ENCODE measurements at places on chromosomes 2 and 18. TPM values are rescaled to one million over a fixed set of nuclear protein-coding genes. Genes with fewer than 3 reads are reported as not detected.
A peak's percentile ranks its signal among the peaks of the same experiment; 100 is the strongest.

GRCh38 chr2:236302555-236302954 lies 38.3 kb upstream of the ASB18 start:
- H3K4me3 ChIP-seq = no peak overlapping the region
- H3K27ac ChIP-seq = no peak overlapping the region
- no peaks in the 10 kb centered on the region for H3K4me1 ChIP-seq

DNA sequence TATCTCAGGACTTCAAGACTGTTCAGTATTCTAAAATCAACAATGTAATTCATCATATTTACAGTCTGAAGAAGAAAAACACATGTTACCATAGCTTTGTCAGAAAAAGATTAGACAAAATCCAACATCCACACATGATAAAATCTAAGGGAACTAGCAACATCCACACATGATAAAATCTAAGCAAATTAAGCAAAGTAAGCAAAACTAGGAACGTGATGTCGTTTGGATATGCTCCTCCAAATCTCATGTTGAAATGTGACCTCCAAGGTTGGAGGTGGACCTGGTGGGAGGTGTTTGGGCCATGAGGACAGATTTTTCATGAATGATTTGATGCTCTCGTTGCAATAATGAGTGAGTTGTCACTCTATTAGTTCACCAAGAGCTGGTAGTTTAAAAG lies 717.3 kb upstream of the HS6ST1 start:
- no peaks in the 10 kb centered on the region for H3K27me3 ChIP-seq
- no peaks in the 10 kb centered on the region for H3K4me1 ChIP-seq
- H3K4me3 ChIP-seq = no peak overlapping the region
- no peak for DNase-seq
- no peaks in the 10 kb centered on the region for H3K36me3 ChIP-seq

DNA sequence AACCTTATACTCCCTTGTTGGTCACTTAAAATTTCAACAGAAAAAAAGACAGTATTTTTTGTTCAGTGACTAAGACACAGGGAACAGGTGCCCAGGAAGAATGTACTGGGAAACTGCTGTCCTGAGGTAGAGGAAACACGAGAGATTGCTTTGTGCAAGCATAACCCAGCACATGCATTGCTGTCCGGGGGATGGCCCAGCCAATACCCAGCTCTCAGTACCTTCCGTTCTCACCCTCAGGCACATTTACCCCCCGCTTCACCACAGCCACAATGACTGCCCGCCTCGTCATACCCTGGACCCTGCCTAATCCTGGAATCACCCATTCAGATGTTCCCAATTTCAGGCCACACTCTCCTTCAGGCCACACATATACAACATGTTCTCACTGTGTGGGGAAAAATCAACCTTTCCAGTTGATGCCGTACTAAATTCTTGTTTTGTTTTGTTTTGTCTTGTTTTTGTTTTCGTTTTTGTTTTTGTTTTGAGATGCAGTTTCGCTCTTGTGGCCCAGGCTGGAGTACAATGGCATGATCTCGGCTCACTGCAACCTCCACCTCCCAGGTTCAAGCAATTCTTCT lies 140.7 kb downstream of the ESCO1 start:
- H3K4me1 ChIP-seq = no peaks in the 10 kb centered on the region
- H3K4me3 ChIP-seq = no peak overlapping the region
- H3K27ac ChIP-seq = no peak overlapping the region
- no peak for DNase-seq

- peaks cover 6% of the 10 kb centered on the region for H3K4me1 ChIP-seq
- no peaks in the 10 kb centered on the region for H3K36me3 ChIP-seq
- H3K27ac ChIP-seq = peak overlapping the region; percentile 15
These were observed 73.8 kb downstream of the EIPR1 start for GRCh38 chr2:3303583-3304406.

GRCh38 chr2:67286981-67287759 lies 110.0 kb upstream of the ETAA1 start:
- H3K4me1 ChIP-seq = no peaks in the 10 kb centered on the region
- H3K27me3 ChIP-seq = no peaks in the 10 kb centered on the region
- H3K36me3 ChIP-seq = no peaks in the 10 kb centered on the region
- DNase-seq = no peak

- no peak overlapping the region for H3K4me3 ChIP-seq
- no peaks in the 10 kb centered on the region for H3K36me3 ChIP-seq
- DNase-seq = no peak
- no peaks in the 10 kb centered on the region for H3K27me3 ChIP-seq
- H3K27ac ChIP-seq = no peak overlapping the region
These were observed 396.3 kb downstream of the TRIB2 start for GRCh38 chr2:13113002-13113401.

The UGT1A3 gene
- not detected for total RNA-seq

DNA sequence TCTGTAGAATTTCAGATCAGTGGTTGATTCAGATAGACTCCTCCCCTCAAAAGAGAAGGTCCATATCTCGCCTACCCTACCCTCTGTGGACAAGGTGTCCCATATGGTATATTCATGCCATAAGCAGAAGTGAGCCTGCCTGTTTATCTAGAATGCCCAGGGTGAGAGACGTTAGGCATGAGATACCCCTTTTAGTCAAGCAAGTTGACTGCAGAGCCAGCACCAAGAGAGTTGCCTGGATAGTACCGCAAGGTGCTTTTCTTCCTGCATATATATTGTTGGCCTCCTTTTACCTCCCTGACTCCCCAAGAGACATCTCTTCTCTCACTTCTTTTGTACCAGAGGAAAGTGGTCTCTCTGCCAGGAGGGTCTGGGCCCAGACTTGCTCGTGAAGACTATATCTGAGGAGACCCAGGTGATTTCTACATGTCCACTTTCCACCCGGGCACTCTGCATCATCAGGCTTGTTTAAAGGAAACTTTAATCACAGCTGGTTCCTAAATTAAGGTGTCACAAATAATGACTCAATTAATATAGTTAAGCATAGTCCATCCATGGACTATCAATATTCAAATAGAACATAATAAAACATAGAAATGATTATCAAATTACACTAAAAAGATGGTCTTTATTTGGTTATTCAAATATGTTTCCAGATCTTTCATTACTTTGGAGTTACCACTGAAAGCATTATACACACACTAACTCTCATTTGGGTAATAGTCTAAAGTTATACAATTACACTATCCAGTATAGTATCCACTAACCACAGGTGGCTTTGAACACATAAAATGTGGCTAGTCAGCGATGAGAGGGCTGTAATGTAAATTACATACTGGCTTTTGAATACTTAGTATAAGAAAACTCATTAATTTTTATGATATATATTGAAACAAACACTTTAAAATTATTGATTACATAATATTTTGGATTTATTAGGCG lies 4.1 kb downstream of the ITGA4 start:
- H3K27ac ChIP-seq = no peak overlapping the region
- no peak for DNase-seq
- H3K36me3 ChIP-seq = no peaks in the 10 kb centered on the region
- H3K4me1 ChIP-seq = no peaks in the 10 kb centered on the region
- H3K4me3 ChIP-seq = no peak overlapping the region

The GPR35 gene
- 14.7 TPM for total RNA-seq

- peaks cover 24% of the 10 kb centered on the region for H3K4me1 ChIP-seq
- no peak for DNase-seq
- peak overlapping the region; percentile 33 for H3K27ac ChIP-seq
- H3K4me3 ChIP-seq = no peak overlapping the region
- H3K36me3 ChIP-seq = no peaks in the 10 kb centered on the region
These were observed 506.5 kb upstream of the TNP1 start for GRCh38 chr2:217366266-217366895.

- no peak overlapping the region for H3K4me3 ChIP-seq
- no peaks in the 10 kb centered on the region for H3K4me1 ChIP-seq
- no peaks in the 10 kb centered on the region for H3K27me3 ChIP-seq
- no peaks in the 10 kb centered on the region for H3K36me3 ChIP-seq
- H3K27ac ChIP-seq = no peak overlapping the region
These were observed 21.3 kb downstream of the MALT1 start for GRCh38 chr18:58692422-58693185.

GRCh38 chr2:77578354-77578753 lies 56.2 kb upstream of the LRRTM4 start:
- H3K27ac ChIP-seq = no peak overlapping the region
- no peaks in the 10 kb centered on the region for H3K36me3 ChIP-seq
- no peaks in the 10 kb centered on the region for H3K27me3 ChIP-seq
- no peak for DNase-seq

The ICA1L gene
- total RNA-seq = 8.2 TPM

DNA sequence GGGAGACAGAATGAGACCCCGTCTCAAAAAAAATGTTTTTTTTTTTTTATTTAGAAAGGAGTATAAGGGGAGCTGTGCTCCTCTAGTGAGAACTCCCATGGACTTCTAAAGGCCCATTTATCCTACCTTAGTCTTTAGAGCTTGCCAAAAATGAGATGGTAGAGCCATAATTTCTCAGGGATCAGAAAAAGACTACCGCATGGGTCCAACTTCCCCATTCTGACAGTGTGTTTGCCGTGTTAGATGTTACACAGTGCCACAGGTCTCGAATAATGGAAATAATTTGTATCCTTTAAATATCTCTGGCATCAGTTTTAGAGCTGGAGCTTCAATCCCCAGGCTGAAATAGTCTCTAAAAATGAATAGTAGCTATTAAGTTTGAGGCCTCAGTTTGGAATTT lies 6.0 kb upstream of the SLC39A10 start:
- no peaks in the 10 kb centered on the region for H3K27me3 ChIP-seq
- no peak overlapping the region for H3K27ac ChIP-seq
- no peak overlapping the region for H3K4me3 ChIP-seq
- H3K36me3 ChIP-seq = no peaks in the 10 kb centered on the region

DNA sequence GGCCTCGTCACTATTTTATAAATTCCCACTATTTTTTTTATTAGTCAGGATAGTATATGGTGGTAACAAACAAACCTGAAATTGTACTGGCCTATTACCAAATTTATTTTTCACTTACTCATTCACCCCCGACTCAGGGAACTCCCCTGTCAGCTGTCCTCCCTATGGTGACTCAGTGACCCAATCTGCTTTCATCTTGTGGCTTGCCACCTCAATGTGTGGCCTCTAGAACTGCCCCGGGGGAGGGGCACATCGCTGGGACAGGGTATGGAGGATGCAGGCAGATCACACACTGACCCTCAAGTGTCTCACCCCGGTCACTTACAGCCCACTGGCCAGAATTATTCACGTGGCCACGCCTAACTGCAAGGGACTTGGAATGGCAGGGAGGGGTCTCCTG lies 71.6 kb downstream of the ACTR2 start:
- no peaks in the 10 kb centered on the region for H3K36me3 ChIP-seq
- H3K27ac ChIP-seq = no peak overlapping the region
- DNase-seq = no peak
- H3K4me1 ChIP-seq = peaks cover 25% of the 10 kb centered on the region
- no peak overlapping the region for H3K4me3 ChIP-seq

DNA sequence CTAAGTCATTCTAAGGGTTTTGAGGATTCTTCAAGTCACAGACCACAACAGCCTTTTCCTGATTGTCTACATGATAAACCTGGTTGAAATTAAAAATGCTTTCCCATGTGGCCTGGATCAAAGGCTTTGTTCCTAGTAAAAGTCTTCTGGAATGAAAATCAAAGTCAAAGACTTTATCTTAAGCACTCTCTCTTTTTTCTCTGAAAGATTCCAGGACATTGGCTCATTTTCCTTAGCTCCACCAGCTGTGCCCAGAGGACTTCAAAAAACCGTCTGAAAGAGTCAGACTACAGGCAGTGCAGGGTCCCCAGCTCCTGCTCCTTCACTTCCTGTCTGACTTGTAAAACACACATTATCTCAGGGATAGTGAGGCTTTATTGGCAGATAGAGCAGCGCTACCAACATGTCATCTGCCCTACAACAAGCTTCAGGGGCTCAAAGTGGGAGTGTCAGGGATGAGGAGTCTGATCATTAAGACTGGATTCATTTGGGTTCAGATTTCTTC lies 148.2 kb downstream of the ESCO1 start:
- no peak overlapping the region for H3K27ac ChIP-seq
- no peak overlapping the region for H3K4me3 ChIP-seq
- H3K4me1 ChIP-seq = peaks cover 6% of the 10 kb centered on the region
- H3K27me3 ChIP-seq = no peaks in the 10 kb centered on the region
- H3K36me3 ChIP-seq = no peaks in the 10 kb centered on the region
- DNase-seq = peak; percentile 14

DNA sequence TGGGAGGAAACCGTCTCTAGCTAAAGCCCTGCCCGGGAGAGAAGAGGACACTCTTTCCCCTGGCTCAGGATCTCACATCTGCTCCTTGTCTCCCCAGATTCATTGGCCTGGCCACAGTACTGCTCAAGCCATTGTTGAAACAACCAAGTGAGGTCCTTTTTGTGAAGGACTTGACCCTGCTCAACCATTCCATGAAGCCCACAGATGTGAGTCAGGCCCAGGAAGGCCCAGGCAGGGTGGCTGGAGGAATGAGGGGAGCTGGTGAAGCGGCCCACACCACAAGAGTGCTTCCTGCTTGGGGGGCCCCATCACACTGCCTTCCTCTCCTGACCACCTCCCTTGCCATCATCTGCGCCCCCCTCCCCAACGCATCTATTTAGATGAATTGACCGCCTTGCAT lies 5.1 kb downstream of the FER1L5 start:
- H3K36me3 ChIP-seq = no peaks in the 10 kb centered on the region
- H3K27me3 ChIP-seq = no peaks in the 10 kb centered on the region
- DNase-seq = no peak

The TUBA4B gene
- total RNA-seq = 0.13 TPM

The TWIST2 gene
- total RNA-seq = 19.7 TPM

DNA sequence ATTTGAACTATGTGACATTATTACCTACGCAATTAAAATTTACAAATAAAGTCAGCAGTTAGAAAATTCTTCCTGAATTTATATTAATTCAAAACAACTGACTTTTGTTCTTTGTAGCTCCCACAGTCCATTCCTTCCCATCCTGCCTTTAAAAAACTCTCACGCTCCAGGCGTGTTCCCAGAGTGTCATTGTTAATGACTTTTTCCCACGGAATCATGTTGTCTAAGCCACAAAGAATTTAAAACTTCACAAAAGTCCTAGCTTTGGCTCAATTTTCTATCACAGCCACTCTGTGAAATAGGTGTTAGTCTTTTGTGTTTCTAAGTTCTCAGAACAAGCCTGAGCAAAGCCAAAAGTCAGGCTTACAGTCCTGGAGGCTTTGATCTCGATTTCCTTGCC lies 26.5 kb downstream of the SLC1A4 start:
- DNase-seq = no peak
- H3K4me3 ChIP-seq = no peak overlapping the region
- no peak overlapping the region for H3K27ac ChIP-seq
- H3K36me3 ChIP-seq = no peaks in the 10 kb centered on the region

GRCh38 chr2:110865188-110865587 lies 132.8 kb downstream of the ACOXL start:
- no peak overlapping the region for H3K4me3 ChIP-seq
- no peaks in the 10 kb centered on the region for H3K27me3 ChIP-seq
- no peak overlapping the region for H3K27ac ChIP-seq
- H3K4me1 ChIP-seq = no peaks in the 10 kb centered on the region

The KATNAL2 gene
- total RNA-seq = 4.4 TPM

The NBEAL1 gene
- 47.2 TPM for total RNA-seq

The MYCN gene
- 16.7 TPM for total RNA-seq

The LAMA1 gene
- total RNA-seq = 52.7 TPM
